ENCODE measurements at places on chromosomes 3 and 15. TPM values are rescaled to one million over a fixed set of nuclear protein-coding genes. Genes with fewer than 3 reads are reported as not detected.

GJD2 gene
- 3.0 TPM for total RNA-seq

LRRC58 gene
- 14.9 TPM for total RNA-seq

CAPN3 gene
- 207 TPM for total RNA-seq

ZNF660 gene
- total RNA-seq, result 6.2 TPM

CCR5 gene
- total RNA-seq, result 0.13 TPM

ADAMTSL3 gene
- total RNA-seq, result 42.8 TPM

LRRC2 gene
- total RNA-seq, result 4.1 TPM

SAMD7 gene
- not detected for total RNA-seq

GOLGA8J gene
- 0.09 TPM for total RNA-seq

RASSF1 gene
- 33.9 TPM for total RNA-seq

C2CD4B gene
- 4.8 TPM for total RNA-seq

DHFR2 gene
- 5.4 TPM for total RNA-seq

TERC gene
- 23.7 TPM for total RNA-seq

SLC6A11 gene
- total RNA-seq, result under 0.01 TPM
